ENCODE measurements at places on chromosomes 7 and 10. TPM values are rescaled to one million over a fixed set of nuclear protein-coding genes. Genes with fewer than 3 reads are reported as not detected.

ANKRD30A gene
- polyA plus RNA-seq, result not detected

HOXA3 gene
- 1.6 TPM for polyA plus RNA-seq

GIMAP1 gene
- polyA plus RNA-seq, result not detected

GRM3 gene
- polyA plus RNA-seq, result not detected

FAM237B gene
- not detected for polyA plus RNA-seq

RUFY2 gene
- polyA plus RNA-seq, result 14.7 TPM

ADAM12 gene
- 8.0 TPM for polyA plus RNA-seq

NODAL gene
- not detected for polyA plus RNA-seq

THNSL1 gene
- 1.8 TPM for polyA plus RNA-seq

LBX1 gene
- polyA plus RNA-seq, result not detected

PNLIPRP2 gene
- polyA plus RNA-seq, result not detected

ATG9B gene
- 0.06 TPM for polyA plus RNA-seq

SLC39A12 gene
- not detected for polyA plus RNA-seq

ZNF488 gene
- polyA plus RNA-seq, result 0.16 TPM

DLG5 gene
- polyA plus RNA-seq, result 16.3 TPM

MYOZ1 gene
- polyA plus RNA-seq, result not detected

MPP7 gene
- polyA plus RNA-seq, result 0.61 TPM

PSMC2 gene
- polyA plus RNA-seq, result 221 TPM

ZMYND11 gene
- 76.0 TPM for polyA plus RNA-seq

NDUFB2 gene
- polyA plus RNA-seq, result 218 TPM

UCN3 gene
- polyA plus RNA-seq, result not detected

GBX1 gene
- polyA plus RNA-seq, result not detected

ADK gene
- polyA plus RNA-seq, result 41.9 TPM

CALN1 gene
- polyA plus RNA-seq, result not detected

GPRIN2 gene
- not detected for polyA plus RNA-seq

VAX1 gene
- polyA plus RNA-seq, result not detected

PDGFA gene
- polyA plus RNA-seq, result 2.2 TPM

KMT2E gene
- polyA plus RNA-seq, result 13.8 TPM

NPTX2 gene
- 0.02 TPM for polyA plus RNA-seq

HABP2 gene
- not detected for polyA plus RNA-seq

LRMDA gene
- 0.12 TPM for polyA plus RNA-seq

CCL26 gene
- not detected for polyA plus RNA-seq

TMEM213 gene
- polyA plus RNA-seq, result not detected

ATRNL1 gene
- polyA plus RNA-seq, result 0.17 TPM

SYT15 gene
- polyA plus RNA-seq, result 0.15 TPM

LIPF gene
- not detected for polyA plus RNA-seq

EPHA1 gene
- polyA plus RNA-seq, result 0.09 TPM

MYH16 gene
- polyA plus RNA-seq, result not detected

ZNF736 gene
- 5.1 TPM for polyA plus RNA-seq

PRKAR2B gene
- polyA plus RNA-seq, result 13.0 TPM

SFTPA1 gene
- not detected for polyA plus RNA-seq

ZNF365 gene
- 3.9 TPM for polyA plus RNA-seq

DPYSL4 gene
- 9.0 TPM for polyA plus RNA-seq

TRPV5 gene
- not detected for polyA plus RNA-seq

OR2A7 gene
- not detected for polyA plus RNA-seq

PHYHIPL gene
- not detected for polyA plus RNA-seq

TCTN3 gene
- polyA plus RNA-seq, result 55.3 TPM

UPK3B gene
- polyA plus RNA-seq, result not detected

RINT1 gene
- polyA plus RNA-seq, result 21.6 TPM

PRKG1 gene
- polyA plus RNA-seq, result 16.0 TPM

CDNF gene
- 2.1 TPM for polyA plus RNA-seq

EEPD1 gene
- polyA plus RNA-seq, result 21.1 TPM

ANK3 gene
- polyA plus RNA-seq, result 1.6 TPM

CPED1 gene
- polyA plus RNA-seq, result 47.6 TPM

KLLN gene
- 0.51 TPM for polyA plus RNA-seq

Data from AG04450 (cell line).